ENCODE measurements at places on chromosomes 7 and 10.

DNA sequence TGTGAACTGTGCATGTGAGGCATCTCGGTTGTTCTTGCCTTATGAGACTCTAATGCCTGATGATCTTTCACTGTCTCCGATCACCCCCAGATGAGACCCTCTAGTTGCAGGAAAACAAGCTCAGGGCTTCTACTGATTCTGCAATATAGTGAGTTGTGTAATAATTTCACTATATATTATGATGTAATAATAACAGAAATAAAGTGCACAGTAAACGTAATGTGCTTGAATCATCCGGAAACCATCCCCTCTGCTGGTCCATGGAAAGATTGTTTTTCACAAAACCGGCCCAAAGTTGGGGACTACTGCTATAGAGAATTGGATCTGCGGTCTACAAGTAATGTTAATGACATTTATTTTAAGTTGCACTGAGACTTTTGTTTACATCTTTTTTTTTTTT lies 126.7 kb downstream of the TPST1 start:
- no peak for DNase-seq

DNA sequence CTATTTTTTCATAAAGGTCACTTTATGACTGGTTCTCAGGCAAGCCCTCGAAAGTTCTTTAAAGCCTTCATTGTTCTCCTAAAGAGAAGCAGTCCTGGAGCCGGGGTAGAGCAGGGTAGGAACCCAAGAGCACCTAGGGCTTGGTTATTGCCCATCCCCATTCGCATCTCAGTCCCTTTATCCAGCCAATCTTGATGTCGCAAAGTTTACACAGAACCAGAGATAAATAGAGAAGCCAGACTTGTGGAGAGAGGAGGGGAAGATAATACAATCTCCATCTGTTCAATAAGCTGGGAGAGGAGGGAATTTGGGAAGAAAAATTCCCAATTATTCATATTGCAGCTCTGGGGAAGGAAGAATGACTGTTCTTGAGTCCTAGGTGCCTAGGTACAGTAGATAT lies 6.4 kb upstream of the SRI start:
- no peak for DNase-seq

GRCh38 chr7:69295977-69296376 lies 302.3 kb upstream of the AUTS2 start:
- DNase-seq, result no peak

DNA sequence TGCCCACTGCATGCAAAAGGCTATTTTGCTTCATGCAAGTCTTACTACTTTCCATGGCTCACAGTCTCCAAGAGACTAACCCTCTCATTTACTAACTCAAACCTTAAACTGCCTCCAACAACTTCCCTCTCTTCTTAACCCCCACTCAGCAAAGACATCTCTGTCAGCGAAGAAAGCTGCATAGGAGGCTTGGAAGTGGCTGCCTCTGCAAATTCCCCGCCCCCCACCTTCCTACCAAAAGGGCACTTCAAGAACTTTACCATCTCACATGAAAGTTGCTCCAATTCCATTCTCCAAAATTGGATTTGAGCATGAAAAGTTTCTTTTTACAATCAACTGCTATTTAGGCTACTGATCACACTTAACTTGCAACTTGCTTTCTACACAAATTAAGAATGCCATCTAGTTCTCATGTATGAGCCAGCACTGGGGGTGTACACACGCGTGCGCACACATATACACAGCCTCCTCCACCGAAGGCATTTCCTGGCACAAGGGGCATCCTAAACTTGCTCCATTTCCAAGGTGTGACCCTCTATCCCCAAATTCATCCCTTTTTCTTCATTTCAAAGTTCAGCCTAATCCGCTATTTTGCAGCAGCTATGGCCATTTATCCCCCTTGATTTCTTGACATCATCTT lies 1.8 kb downstream of the CCDC6 start:
- no peak for DNase-seq

DNA sequence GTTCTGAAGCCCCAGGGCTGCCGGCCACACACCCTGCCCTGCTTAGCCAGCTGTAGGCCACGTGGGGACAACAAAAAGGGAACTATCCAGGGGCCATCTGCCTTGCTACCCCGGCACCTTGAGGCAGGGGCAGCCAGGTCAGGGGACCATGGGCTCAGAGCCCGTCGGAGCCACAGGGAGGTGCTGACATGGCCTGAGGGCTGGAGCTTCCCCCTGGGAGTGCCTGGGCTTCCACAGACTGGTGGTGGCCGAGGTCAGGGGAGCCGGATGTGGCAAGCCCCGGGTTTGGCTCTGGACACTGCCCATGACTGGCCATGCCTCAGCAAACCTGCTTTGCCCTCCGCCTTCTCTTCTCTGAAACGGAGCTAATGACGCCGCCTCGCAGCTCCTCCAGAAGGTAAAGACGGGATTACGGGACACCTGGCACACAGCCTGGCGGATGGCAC lies 178.5 kb downstream of the EBF3 start:
- DNase-seq, result no peak

DNA sequence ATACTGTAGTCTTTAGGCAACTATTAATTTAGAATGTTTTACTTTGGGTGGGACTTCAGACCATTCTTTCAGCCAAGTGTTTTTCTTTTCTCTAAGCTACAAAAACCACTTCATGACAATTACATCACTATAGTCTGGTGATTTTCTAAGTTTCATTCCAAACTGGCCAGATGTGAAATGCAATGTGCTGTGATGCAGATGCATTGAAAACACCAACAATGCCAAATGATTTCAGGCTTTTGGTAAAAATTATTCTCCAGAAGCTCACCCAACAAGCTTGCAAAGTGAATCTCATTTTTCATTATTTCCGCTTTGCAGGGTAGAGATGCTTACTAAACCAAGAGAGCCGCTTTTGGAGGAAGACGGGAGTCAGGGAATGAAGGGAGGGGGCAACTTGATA lies 118.4 kb upstream of the ANK3 start:
- DNase-seq, result no peak

GRCh38 chr10:124708922-124709520 lies 35.2 kb downstream of the FAM53B start:
- DNase-seq, result no peak

- no peak for DNase-seq
Measured at GRCh38 chr10:69863580-69863979, 61.9 kb downstream of the COL13A1 start.

GRCh38 chr7:25615003-25615402 lies 386.7 kb upstream of the NPVF start:
- no peak for DNase-seq

GRCh38 chr7:17186745-17187530 lies 111.5 kb upstream of the AHR start:
- no peak for DNase-seq

- no peak for DNase-seq
Measured at GRCh38 chr10:14325325-14325955, 5.3 kb downstream of the FRMD4A start.

- no peak for DNase-seq
Measured at GRCh38 chr7:108453320-108453719, 2.9 kb downstream of the NRCAM start.

DNA sequence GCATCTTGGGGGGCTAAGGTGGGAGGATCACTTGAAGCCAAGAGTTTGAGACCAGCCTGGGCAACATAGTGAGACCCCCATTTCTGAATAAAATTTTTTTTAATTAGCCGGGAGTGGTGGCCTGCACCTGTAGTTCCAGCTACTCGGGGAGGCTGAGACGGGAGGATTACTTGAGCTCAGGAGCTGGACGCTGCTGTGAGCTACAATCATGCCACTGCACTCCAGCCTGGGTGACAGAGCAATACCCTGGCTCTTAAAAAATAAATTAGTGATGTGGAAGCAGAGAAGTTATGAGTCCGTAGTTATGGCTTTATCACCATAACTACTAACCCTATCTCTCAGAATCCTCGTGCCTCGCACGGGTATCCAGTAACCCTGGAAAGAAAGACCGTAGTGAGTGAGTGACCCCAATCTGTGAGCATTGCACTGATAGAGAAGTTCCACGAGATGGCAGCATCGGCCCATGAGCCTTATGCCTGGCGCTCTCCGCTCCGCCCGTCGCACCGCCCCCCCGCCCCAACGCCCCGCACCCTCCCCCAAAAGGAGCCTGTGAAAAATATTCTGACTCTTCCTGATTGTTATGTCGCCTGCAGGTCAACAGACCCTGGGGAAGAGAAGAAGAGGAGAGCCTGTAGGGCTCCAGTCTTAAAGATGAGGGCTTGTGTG lies 4.9 kb upstream of the SLC29A3 start:
- no peak for DNase-seq

DNA sequence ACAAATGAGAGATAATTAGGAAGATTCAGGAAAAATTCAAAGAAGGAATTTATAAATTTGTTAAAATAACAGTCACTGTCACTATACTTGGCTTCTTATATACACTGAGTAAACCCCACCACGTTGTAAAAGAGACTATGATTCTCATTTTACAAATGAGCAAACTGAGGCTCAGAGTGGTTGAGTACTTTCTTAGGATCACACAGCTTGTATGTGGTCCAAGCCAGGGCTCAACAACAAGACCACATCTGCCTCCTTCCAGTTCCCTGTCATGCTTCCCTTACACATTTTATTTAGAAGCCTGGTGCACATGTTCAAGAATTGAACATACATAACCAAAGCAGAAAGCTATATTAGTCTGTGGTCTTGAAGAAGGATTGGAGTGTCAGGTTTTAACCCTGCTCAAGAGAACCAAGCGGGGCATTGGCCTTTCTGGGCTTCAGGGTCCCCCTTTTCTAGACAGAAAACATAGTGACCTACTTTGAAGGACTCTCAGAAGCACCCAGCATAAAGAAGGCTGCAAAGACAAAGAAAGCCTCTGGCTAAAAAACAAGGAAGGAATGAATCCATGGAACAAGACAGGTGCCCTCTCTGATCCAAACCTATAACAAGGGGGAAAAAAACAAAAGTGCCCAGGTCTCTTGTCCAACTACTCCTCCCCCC lies 846 bp downstream of the MRLN start:
- no peak for DNase-seq

DNA sequence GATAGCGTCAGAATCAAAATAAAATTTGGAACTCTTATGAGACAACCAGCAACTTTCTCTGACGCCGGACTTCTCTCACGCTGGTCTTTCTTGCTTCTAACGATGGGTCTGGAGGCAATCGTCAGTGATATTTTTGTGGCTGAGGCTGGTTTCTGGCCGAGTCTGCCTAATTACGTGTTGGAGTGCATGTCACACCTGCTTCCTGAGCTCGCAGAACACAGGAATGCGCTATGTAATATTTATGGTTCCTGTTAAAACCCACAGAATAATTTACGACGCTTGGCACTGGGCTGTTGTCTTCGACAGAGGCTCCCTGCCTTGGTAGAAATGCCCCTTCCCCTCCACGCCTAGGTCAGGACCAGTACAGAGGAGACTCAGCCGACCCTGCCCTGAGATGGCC lies 64.9 kb downstream of the NPTX2 start:
- no peak for DNase-seq

GRCh38 chr7:128869138-128869943 lies 6.7 kb downstream of the ATP6V1F start:
- DNase-seq, result no peak

- no peak for DNase-seq
Measured at GRCh38 chr7:2306688-2307087, 7.6 kb downstream of the SNX8 start.

DNA sequence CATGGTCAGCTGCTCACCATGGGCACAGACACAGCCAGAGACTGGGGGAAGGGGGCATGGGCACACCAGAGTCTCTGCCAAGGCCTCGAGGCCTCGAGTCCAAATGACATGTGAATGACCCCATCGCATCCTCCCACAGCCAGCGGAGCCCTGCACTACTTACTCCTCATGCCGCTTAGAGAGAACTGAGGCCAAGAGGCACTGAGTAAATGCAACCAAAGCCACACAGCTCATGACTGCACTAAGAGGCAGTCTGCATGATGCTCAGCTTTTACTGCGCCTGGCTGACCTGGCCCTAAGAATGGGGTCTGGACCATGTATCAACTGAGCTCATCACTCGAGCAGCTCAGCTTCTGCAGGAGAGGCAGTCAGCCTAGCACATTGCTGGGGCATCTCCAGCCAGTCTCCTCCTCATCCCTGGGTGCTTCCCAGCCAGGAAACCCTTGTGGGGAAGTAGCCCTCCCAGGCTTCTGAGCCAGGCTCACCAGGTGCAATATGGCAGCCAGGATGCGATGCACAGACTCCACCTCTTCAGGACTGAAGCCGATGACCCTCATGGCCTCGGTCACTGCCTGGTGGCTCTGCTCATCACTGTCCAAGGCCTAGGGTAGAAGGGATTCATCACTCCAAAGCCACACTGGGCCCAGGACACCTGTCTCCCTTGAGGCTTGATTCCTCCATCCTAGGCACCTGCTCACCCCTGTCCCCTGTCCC lies 7.5 kb downstream of the MYO1G start:
- DNase-seq, result no peak

DNA sequence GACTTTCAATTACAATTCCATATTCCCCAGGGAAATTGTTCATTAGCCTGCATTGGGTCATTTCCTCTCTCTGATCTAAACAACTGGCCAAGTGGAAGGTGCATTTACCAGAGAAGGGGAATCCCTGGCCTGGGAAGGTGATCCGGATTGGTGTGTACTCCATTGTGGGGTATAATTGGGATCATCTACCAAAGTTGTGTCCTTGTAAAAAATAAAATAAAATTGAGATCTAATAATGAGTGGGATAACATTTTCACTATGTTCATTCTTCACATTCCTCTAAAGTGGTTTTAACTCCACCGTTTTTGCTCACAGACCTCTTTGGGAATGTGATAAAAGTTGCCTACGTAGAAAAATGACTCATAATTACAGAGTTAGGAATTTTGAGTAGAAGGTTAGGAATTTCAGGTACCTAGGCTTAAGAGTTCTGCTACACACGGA lies 22.8 kb downstream of the ARL5B start:
- no peak for DNase-seq

GRCh38 chr7:126286317-126286716 lies 966.4 kb downstream of the GRM8 start:
- no peak for DNase-seq

GRCh38 chr7:50142425-50143017 lies 49.5 kb upstream of the ZPBP start:
- no peak for DNase-seq

GRCh38 chr10:98855403-98856189 lies 380.1 kb downstream of the HPSE2 start:
- DNase-seq, result no peak

GRCh38 chr10:128804411-128804810 lies 662.6 kb upstream of the MGMT start:
- DNase-seq, result no peak

DNA sequence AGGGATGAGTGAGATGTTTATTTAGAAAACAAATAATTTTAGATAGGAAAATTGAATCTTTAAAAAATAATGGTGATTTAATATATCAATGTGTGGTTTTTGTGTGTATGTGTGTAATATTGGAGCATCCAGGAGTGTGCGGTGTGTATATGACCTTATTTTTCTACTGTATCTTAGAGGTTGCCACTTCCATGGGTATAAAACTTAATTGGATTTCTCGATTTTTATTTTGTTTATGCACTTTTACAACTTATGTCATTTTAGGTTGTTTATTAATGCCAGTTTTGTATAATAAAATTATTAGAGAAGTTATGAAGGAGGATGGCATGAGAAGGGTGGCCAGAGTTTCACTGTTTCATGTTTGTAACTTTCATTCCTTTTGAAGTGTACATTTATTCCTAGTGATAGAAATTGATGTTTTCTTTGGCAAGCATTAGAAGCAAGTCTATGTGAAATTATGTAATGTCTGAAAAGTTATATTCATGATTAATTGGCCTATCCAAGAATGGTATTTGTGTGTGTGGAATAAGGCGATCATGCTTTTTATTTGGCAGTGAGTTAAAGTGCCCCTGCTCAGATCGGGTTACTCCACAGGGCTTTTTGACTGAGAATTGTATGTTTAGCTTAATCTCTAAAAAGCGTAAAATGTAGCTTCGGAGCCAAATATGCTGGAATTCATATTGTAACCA lies 110.3 kb downstream of the KAT6B start:
- no peak for DNase-seq

- no peak for DNase-seq
Measured at GRCh38 chr10:132316133-132316532, 8.4 kb upstream of the STK32C start.

Measured in left renal pelvis (tissue), 4 donors.